ENCODE measurements at places on chromosomes 3 and 15. TPM values are rescaled to one million over a fixed set of nuclear protein-coding genes. Genes with fewer than 3 reads are reported as not detected.

NOX5 gene
- 0.27 TPM for total RNA-seq

CSPG4 gene
- 27.8 TPM for total RNA-seq

ACOX2 gene
- 19.2 TPM for total RNA-seq

NUTM1 gene
- total RNA-seq, result under 0.01 TPM

SNRPN gene
- total RNA-seq, result 49.3 TPM

MOBP gene
- not detected for total RNA-seq

TRIM69 gene
- 9.5 TPM for total RNA-seq

PLSCR5 gene
- not detected for total RNA-seq

TGM4 gene
- not detected for total RNA-seq

FAM227B gene
- total RNA-seq, result 4.3 TPM

ALDH1A3 gene
- 197 TPM for total RNA-seq

NR2F2 gene
- 15.5 TPM for total RNA-seq

SPINK8 gene
- total RNA-seq, result not detected

IRAK2 gene
- total RNA-seq, result 9.1 TPM

GRCh38 chr3:190044974-190045373, 75.7 kb downstream of the P3H2 start:
- DNase-seq, result no peak

- DNase-seq, result no peak
Observed at GRCh38 chr3:25380222-25380739, 47.8 kb upstream of the RARB start.

GRCh38 chr15:64398575-64398974, 10.9 kb downstream of the TRIP4 start:
- no peak for DNase-seq

DNA sequence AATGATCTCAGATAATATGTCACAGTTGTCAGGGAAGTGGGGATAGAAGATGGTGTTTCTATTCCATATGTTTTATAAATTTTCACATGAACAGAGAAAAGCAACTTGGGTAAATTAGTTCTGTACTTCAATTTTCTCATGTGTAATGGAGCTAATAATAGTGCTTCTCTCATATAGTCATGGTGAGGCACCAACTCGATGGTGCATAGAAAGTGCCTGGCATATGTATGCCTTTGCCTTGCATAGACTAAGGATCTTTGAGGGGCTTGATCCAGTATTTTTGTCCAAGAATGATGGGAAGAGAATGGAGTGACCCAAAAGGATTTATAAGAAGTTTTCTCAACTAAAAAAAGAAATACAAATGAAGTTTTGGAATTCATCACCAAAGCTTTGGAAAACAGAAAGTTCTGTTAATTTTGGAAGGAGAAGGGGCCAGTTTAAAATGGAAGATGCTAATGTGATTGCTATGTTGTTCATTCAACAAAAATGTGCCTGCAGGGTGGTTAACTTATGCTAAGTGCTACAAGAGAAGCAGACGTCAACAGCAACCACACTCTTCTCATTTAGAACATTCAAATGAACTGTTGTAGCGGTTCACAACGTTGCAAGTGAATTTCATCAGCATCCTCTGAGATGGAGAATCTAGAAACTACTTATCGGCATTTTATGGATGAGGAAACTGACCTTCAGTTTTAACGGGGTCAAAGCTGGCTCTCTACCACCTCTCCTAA, 86.1 kb downstream of the RTP4 start:
- DNase-seq, result no peak

DNA sequence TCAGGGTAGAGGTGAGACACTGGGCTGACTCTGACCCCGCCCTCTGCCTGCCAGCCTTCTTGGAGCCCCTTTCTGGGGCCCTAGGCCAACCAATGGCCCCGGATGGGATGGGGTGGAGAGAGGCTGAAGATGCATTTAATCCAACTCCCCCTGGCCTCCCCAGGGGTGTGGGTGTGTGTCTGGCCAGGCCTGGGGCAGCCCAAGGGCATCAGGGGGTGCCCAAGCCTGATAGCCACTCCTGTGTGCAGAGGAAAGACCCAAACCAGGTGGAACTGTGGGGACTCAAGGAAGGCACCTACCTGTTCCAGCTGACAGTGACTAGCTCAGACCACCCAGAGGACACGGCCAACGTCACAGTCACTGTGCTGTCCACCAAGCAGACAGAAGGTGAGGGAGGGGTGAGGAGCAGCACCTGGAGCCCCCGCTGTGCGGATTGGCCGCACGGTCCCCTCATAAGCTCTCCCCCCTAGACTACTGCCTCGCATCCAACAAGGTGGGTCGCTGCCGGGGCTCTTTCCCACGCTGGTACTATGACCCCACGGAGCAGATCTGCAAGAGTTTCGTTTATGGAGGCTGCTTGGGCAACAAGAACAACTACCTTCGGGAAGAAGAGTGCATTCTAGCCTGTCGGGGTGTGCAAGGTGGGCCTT, 9.5 kb downstream of the SPINT1 start:
- no peak for DNase-seq

DNA sequence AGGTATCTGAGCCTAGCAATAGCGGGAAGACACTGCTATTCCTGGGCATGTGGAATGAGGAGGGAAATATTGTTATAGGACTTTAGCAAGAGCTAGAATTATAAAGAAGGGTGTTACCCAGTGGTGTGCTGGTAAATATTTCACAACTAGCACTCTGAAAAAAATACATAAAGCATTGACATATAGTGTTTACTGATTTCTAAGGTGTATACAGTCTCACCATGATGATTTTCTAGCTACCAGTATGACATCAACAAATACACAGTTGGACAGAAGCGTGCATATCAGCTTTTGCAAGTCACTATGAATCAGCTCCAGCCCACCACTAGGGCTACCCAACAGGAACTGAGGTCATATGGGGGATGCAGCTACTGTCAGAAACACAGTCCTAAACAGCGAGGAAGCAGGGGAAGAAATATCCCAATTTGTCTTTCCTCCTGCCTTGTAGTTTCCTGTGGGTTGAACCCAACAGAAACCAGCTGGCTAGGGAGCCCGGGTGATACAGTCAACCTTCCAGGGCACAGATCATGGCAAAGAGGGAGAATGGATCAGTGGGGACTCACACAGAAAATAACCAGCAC, 39.6 kb downstream of the HGD start:
- peak; percentile 52 for DNase-seq

DNA sequence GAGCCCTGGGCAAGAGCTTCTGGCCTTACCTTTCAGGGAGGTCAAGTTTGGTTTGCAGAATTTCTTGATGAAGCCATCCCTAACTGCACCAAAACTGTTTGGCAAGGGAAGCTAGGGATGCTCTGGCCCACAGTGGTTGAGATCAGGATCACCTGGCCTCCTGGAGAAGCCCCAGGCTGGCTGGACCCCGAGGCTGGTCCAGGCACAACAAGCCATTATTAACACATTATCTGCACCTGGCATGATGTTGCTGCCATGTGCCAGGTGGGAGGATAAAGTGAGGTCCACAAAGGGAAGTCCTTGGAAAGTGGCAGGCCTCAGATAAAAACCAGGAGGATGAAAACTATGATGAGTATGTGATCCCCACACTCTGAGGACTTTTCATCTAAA, 35.9 kb upstream of the DUSP7 start:
- DNase-seq, result no peak

- peak; percentile 91 for DNase-seq
Observed at GRCh38 chr3:134336587-134336986, 37.7 kb downstream of the AMOTL2 start.

- no peak for DNase-seq
Observed at GRCh38 chr3:160842021-160843005, 86.3 kb downstream of the PPM1L start.

- no peak for DNase-seq
Observed at GRCh38 chr3:132261506-132261905, 55.7 kb upstream of the ACP3 start.

GRCh38 chr3:186182850-186183249, 74.0 kb upstream of the ETV5 start:
- no peak for DNase-seq

- DNase-seq, result peak; percentile 95
Observed at GRCh38 chr3:174330303-174330702, 528.8 kb upstream of the NAALADL2 start.

- no peak for DNase-seq
Observed at GRCh38 chr3:133884887-133885711, 10.6 kb downstream of the RAB6B start.

GRCh38 chr3:51817375-51817774, 38.3 kb upstream of the IQCF6 start:
- no peak for DNase-seq

- DNase-seq, result no peak
Observed at GRCh38 chr15:93296759-93297500, 207.9 kb upstream of the RGMA start.

DNA sequence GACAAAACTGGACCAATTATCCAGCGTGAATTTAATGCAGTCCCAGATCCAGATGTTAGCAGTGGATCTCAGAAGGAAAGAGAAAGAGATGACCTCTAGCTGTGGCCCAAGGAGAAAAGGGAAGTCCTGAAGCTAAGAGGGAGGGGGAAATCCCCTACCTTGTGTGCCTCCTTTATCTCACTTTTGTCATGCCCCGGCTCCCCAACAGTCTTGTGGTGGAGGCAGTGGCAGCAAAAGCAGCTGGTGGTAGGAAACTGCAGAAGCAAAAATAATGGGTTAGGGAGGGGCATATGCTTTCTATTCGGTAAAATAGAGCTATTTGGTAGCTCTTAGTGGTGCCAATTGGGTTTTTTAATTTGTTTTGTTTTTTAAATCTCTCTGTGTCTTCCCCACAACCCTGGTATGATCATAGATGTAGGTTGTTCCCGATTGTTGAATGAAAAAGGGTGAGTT, 56.5 kb downstream of the MCTP2 start:
- DNase-seq, result no peak

- peak; percentile 9 for DNase-seq
Observed at GRCh38 chr3:75001330-75001729, 386.9 kb upstream of the CNTN3 start.

GRCh38 chr15:98856532-98856907, 151.1 kb downstream of the PGPEP1L start:
- DNase-seq, result peak; percentile 95

GRCh38 chr15:89898614-89899294, 5.0 kb upstream of the AP3S2 start:
- DNase-seq, result peak; percentile 42
